ENCODE measurements at places on chromosomes 1 and 21.

DNA sequence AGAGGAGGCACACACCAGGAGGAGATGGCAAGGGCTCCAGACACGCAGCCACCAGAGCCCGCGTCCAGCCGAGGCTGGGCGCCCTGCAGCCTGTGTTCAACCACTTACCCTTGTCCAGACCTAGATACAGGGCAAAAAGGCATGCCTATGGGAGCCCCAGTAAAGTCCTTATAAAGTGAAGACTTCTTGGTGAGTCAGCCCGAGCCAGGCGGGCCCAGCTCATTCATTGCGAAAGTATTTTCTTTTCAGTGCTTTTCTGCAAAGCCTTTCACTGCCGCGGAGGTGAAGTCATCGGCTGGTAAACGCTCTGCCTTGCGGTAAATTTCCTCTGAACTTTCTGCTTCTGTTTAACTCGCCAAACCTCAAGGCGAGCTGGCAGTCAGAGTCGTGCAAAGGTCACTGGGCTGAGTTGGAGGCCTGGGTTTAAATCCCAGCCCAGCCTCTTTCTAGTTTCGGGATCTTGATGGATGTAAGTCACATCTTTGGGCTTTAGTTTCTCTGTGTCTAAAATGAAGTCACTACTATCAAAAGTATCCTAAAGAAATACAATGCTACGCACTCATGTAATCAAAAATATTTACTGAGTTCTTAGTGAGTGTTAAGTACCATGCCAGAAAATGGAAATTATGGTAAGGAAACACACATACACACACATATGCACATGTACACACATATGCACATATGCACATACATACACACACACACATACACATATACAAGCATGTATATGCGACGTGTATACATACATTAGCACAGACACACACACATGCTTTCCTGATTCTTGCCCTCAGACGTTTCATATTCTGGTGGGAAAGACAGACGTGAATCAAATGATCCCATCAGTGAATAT lies 54.7 kb upstream of the IFFO2 start:
- DNase-seq = peak; percentile 87

DNA sequence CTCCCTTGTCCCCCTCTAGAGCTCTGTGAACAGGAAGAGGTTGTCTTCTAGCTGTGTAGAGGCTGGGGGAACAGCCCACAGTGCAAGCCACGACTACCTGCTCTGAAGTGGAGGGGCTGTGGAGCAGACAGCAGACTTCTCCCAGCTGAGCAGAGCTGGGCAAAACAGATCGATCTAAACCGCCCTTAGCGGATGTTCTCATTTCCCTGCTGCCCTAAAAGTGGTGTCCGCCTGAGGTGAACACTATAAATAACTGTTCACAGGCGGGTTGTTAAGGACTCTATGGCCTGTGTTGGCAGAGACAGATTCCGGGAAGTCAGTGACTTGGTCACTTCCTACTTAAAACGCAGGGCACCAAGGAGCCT lies 203.2 kb downstream of the RHOU start:
- no peak for DNase-seq

- no peak for DNase-seq
Measured at GRCh38 chr1:90989990-90990389, 31.8 kb downstream of the ZNF644 start.

- no peak for DNase-seq
Measured at GRCh38 chr1:220884109-220884980, 5.1 kb downstream of the HLX start.

GRCh38 chr1:205715628-205716027 lies 34.4 kb downstream of the NUCKS1 start:
- no peak for DNase-seq

GRCh38 chr1:68174738-68175113 lies 57.6 kb downstream of the WLS start:
- DNase-seq = no peak

GRCh38 chr1:2801046-2801445 lies 447 bp downstream of the TTC34 start:
- DNase-seq = no peak

GRCh38 chr1:12148160-12148957 lies 18.4 kb upstream of the TNFRSF1B start:
- no peak for DNase-seq

DNA sequence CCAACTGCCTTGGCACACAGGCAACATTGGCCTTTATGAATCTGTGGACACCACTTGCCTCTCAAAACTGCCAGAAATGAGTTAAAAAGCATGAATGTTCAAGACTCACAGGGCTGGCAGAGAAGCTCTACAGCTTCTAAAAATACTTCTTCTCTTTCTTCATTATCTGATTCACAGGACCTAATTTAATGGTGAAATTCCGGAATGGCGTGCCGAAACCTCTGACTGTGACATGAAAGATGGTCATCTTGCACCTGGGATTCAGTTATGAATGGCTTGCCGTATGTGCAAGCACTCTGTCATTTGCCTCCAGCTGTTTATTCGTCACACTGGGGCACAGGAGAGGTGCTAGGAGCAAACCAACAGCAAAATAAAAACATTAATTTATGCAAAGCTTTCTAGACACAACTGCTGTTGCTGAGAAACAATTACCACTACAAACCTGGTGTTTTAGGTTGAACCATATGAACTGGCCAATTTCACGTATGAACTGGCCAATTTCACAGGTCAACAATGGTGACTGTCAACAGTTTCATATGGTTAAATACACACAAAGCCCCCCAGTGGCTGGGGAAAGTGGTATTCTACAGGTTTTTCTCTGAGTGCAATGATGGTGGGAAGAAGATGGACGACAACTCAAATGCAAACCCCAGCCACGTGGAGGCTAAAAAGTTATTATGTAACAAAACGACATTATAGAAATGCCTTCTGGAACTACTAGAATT lies 648.3 kb downstream of the KIF26B start:
- no peak for DNase-seq

GRCh38 chr1:34270181-34270580 lies 93.5 kb downstream of the C1orf94 start:
- no peak for DNase-seq

DNA sequence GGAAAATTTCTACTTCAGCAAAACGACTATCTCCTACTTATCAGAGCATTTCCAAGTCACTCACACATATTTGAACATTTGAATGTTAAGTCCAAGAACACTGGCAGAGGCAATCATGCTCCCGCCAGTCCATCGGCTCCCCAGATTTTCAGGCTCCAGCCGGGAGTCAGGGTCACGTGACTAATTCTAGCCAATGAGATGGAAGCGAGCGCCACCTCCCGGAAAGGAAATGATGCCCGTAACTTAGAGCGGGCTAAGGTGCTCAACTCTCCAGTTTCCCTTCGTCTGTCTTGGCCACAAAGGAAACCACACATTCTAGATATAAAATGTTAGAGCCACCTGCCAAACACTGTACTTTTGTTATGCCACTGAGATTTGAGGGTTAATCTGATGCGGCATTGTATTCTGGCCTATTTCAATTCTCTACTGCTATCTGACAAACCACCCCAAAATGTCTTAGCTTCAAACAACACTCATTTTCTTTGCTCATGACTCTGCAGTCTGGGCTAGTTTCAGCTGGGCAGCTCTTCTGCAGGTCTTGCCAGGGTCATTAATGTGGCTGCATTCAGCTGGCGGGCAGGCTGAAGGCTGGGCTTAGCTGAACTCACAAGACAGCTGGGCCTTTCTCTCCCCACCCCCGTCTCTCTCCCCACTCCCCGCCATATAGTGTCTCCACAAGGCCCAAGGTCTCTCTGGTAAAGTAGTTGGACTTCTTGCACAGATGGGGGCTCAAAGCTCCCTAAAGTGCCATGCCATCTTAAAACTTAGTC lies 16.5 kb upstream of the LHX4 start:
- DNase-seq = no peak

DNA sequence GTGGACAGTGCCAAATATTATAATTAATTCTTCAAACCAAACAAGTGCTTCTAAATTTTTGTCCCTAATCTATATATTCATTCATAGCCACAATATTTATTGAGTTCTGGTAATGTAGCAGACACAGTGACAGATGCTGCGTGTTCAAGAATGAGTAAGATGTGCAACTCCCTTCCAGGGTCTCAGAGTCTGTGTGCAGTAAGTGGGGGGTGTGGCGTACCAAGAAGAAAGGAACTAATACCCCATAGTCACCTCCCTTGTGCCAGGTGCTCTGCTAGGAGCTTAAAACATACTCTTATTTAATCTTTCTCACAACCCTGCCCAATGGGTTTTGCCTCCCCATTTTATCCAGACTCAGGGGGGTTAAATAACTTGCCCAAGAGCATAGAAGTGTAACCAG lies 358.7 kb downstream of the BARHL2 start:
- DNase-seq = no peak

GRCh38 chr1:24388331-24388885 lies 25.2 kb downstream of the STPG1 start:
- no peak for DNase-seq

DNA sequence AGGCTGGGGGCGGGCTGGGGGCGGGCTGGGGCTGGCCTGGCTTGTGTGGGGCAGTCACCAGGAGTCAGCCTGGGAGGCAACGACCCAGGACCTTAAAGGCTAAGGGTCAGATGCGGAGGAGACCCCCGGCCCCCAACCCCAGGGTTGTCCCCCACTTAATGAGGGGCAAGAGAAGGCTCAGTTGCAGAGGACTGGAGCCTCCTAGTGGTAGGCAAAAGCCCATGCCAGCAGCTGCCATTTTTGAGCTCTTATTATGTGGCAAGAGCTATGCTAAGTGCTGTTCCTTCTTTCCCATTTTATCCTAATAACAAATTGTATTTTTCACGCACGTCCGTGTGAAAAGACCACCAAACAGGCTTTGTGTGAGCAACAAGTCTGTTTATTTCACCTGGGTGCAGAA lies 8.0 kb downstream of the KIAA1614 start:
- no peak for DNase-seq

- DNase-seq = no peak
Measured at GRCh38 chr1:182257369-182258063, 134.1 kb downstream of the GLUL start.

GRCh38 chr1:234665975-234666605 lies 56.1 kb upstream of the IRF2BP2 start:
- no peak for DNase-seq

DNA sequence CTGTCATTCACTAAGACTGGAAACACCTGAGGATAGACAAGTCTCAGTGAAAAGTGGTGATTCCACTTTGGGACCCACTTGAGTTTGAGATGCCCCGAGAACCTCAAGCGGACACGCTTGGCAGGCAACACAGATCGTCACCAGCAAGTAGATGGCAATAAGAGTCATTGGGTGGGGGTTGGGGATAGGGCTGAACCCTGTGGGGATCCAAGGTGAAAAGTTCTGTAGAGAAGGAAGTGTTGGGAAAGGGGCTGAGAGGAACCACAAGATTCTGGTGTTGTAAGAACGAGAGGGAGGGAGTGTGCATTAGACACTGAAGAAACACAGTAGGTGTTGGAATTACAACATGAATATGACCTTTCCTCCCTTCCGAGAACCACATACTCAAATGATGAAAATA lies 45.4 kb upstream of the TDRD10 start:
- DNase-seq = no peak

DNA sequence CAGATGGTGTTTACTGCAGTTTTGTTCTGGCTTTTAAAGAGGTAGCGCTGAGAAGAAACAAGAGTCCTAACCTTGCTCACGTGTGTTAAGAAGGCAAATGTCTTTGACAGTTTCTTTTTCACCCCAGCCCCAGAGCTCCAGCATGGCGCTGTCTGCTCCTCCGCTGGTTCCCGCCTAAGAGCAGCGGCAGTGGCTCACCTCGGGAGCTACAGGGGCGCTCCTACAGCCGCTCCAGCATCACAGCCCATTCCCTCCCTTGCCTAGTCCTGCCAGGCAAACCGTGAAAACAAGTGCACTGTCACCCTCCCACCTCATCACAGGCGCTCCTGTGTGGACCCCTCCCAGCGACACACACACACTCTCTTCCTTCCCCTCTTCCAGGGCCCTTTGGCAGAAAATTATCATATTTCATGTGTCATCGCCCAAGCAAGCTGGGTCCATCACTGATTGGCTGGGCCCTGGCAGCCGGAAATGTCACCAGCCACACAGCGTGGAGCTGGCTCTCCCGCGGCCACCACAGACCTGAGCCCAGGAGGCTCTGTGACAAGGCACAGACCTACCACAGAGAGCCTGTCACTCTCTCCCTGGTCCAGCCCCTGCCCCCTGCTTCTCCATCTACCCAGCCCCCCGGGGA lies 1.2 kb upstream of the HIVEP3 start:
- no peak for DNase-seq

GRCh38 chr1:78054559-78054958 lies 8.8 kb downstream of the GIPC2 start:
- DNase-seq = no peak

GRCh38 chr21:25462517-25462971 lies 144.7 kb downstream of the MRPL39 start:
- no peak for DNase-seq
